ENCODE measurements at places on chromosomes 5 and 9. TPM values are rescaled to one million over a fixed set of nuclear protein-coding genes. Genes with fewer than 3 reads are reported as not detected.

- no peak overlapping the region for H3K27ac ChIP-seq
- DNase-seq: no peak
- H3K36me3 ChIP-seq: no peaks in the 10 kb centered on the region
- H3K4me3 ChIP-seq: no peak overlapping the region
These were observed 98.9 kb downstream of the F2RL2 start for GRCh38 chr5:76524101-76524835.

DNA sequence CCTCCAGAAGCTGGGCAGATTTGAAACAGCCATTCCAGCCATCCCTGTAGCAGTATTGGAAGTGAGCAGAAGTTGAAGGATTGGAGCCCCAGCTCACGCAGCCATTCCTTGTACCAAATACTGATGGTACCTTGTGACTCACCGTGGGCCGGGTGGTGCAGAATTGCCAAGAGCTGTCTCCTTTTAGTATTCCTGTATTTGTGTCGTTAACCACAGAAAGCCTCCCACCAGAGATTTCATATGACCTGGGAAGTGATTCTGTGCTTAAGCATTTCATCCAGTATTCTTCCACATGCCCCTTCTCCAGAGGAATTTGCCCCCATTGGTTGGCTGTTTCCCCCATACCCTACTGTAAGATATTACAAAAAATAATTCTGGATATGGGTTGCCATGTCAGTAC, 17.7 kb upstream of the TLX3 start:
- DNase-seq: no peak
- no peaks in the 10 kb centered on the region for H3K4me1 ChIP-seq
- H3K27ac ChIP-seq: no peak overlapping the region
- H3K4me3 ChIP-seq: no peak overlapping the region

DNA sequence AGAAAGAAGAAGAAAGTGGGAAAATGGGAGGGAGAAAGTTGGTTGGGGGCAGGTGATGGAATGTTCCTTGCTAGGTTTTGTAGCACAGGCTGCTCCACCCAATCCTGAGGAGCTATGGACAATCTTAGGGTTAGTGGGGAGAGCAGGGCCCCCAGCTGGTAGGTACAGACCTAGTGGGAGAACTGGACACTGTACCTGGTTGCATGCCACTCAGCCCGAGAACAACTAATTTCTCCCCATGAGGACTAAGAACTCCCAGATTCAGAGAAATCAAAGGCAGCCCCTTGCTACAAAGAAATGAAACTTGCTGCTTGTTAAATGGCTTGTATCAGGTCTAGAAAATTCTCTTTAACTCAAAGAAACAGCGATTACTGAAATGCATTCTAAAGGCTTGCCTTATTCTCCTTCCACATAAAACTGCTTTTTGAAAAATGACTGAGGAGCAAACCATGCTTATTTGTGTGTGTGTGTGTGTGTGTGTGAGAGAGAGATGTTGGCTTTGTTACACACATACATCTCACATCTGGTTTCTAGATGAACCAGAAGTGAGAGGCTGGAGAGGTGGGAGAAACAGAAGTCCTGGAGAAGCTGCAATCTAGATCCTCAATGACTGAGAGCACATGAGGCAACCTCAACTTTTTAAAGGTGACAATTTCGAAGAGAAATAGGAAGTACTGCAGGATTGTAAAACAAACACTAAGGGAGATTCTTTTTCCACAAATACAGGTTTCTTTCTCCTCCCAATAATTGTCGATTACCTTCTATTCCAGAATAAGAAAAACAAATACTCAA, 28.9 kb downstream of the FYB1 start:
- H3K27me3 ChIP-seq: no peaks in the 10 kb centered on the region
- H3K27ac ChIP-seq: no peak overlapping the region
- no peaks in the 10 kb centered on the region for H3K4me1 ChIP-seq
- DNase-seq: no peak
- H3K4me3 ChIP-seq: no peak overlapping the region
- no peaks in the 10 kb centered on the region for H3K36me3 ChIP-seq

DNA sequence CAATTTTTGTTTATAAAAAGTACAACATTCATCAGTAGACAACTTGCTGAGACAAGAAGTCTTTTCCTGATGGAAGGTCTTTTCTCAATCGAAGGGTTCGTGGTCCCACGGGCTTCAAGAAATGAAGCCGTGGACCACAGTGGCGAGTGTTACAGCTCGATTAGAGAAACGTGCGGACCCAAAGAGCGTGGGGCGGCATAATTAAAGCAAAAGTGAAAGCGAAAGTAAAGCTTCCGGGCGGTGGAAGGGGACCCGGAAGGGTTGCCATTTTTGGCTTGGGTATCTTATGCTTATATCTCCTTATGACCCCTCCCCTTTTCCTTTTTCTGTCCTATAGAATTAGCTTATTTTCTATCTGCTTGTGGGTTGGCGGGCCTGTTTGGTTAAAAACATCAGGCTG, 2309.4 kb upstream of the ACO1 start:
- H3K27ac ChIP-seq: no peak overlapping the region
- H3K36me3 ChIP-seq: no peaks in the 10 kb centered on the region
- no peaks in the 10 kb centered on the region for H3K4me1 ChIP-seq
- H3K27me3 ChIP-seq: no peaks in the 10 kb centered on the region

Gene PCDHGA7
- total RNA-seq: 13.0 TPM

GRCh38 chr9:72914750-72915149, 38.1 kb downstream of the ALDH1A1 start:
- no peak overlapping the region for H3K4me3 ChIP-seq
- no peak overlapping the region for H3K27ac ChIP-seq
- H3K27me3 ChIP-seq: no peaks in the 10 kb centered on the region
- H3K4me1 ChIP-seq: no peaks in the 10 kb centered on the region
- no peak for DNase-seq

All from uterus (tissue), 4 donors.